ENCODE measurements at places on chromosomes 11 and 22.

GRCh38 chr11:59501931-59502330, 1.4 kb upstream of the OR4D11 start:
- DNase-seq, result no peak

- DNase-seq, result no peak
These were observed 100.2 kb downstream of the SYN3 start for GRCh38 chr22:32958001-32958400.

DNA sequence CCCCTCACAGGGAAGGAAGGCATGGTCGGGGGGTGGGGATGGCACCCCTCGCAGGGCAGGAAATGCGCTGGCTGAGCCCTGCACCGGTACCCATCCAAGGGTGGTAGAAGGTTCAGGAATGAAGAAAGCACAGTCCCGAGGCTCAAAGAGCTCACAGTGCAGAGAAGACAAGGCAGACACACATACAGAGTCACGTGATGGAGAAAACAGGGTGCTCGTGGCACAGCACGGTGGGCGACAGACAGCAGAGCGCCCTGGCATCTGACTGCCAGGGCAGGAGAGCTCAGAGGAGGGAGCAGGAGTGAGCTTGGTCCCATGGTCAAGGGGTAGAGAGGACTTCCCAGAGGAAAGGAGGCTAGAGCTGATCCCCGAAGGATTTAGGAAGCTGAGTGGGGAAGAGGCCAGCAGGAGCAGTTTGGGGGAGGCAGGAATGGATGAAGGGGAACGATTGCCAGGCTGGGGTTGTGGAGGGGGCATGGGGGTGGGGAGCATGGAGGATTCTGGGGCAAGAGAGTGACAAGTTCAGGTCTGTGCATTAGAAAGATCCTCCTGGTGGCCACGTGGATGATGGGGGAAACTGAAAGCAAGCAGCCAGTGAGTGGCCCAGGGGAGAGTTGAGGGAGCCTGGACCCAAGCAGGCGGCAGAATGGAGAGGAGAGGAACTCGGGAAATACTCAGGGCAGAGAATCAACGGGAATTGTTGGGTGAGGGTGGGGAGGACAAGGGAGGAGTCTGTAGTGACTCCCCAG, 43.9 kb downstream of the PDE2A start:
- no peak for DNase-seq

GRCh38 chr11:68438658-68439259, 21.8 kb upstream of the PPP6R3 start:
- no peak for DNase-seq

Data from activated naive CD4-positive, alpha-beta T cell (primary cell).